ENCODE measurements at places on chromosomes 5 and 9.

DNA sequence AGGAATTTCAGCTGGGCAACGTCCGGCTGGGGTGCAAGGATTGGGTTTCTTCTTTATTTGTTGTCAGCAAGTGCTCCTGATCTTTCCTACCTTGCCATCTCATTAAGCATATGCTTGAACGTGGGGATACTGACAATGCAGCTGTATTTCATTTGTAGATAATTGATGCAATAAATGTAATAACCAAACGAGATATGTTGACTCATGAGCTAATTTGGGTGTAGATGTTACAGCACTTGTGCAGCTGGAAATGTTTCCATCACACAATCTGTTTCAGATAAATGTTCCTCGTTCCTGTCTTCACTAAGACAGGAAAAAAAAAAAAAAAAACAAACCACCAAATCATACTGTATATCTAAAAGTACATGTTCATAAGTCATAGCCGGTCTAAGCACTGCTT is 123.8 kb downstream of the DMRT2 start:
- peak; percentile 89 for DNase-seq

GRCh38 chr5:180343831-180344695 is 9.1 kb downstream of the GFPT2 start:
- no peak for DNase-seq

- no peak for DNase-seq
Observed at GRCh38 chr5:75324791-75325190, 12.2 kb upstream of the HMGCR start.

DNA sequence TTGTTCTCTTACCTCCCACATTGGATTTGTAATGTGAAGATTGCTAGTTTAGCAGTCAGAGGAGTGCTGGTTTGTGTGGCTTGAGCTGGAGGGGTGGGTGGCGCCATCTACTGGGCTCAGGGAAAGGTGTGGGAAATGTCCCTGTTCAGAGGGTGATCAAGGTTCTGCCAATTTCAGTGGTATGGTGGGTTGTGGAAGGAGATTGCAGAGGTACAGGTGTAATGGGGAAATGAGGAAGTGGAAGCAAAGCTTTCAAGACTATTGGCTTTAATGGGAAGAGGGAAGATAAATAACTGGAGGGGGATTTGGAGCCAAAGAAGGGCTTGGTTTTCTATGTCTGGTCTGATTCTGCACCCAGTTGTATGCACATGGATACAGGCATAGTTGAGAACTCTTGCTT is 76.4 kb downstream of the OSMR start:
- DNase-seq, result peak; percentile 22

GRCh38 chr9:96135753-96136290 is 166.2 kb downstream of the HSD17B3 start:
- no peak for DNase-seq

GRCh38 chr5:2031581-2031980 is 148.9 kb upstream of the IRX4 start:
- DNase-seq, result no peak

Measured in muscle of leg (tissue), 16 donors.